Activated naive CD8-positive, alpha-beta T cell treated with anti-CD3 and anti-CD28 coated beads, Interleukin-2, amount 10 ng/mL, durations not matched to agents 7 days and 5 days (primary cell): ENCODE measurements at places on chromosomes 6 and 20. TPM values are rescaled to one million over a fixed set of nuclear protein-coding genes. Genes with fewer than 3 reads are reported as not detected.

DNA sequence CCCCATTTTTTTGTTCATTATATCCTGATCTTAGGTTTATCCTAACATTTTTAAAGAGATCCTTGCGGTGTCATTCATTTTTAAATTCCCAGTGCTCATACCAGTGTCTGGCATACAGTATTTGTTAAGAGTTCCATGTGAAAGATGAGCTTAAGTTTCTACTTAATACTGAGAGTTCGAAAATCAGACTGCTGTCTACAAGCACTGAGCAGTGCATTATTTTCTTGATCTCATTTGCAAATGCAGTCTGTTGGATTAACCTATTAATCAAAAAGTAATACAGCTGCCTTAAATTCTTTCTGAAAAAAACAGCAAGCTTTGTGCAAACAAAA lies 663 bp downstream of the COQ3 start:
- no peak for DNase-seq

- DNase-seq: no peak
These were observed 34.9 kb upstream of the ALDH8A1 start for GRCh38 chr6:134984821-134985220.

DNA sequence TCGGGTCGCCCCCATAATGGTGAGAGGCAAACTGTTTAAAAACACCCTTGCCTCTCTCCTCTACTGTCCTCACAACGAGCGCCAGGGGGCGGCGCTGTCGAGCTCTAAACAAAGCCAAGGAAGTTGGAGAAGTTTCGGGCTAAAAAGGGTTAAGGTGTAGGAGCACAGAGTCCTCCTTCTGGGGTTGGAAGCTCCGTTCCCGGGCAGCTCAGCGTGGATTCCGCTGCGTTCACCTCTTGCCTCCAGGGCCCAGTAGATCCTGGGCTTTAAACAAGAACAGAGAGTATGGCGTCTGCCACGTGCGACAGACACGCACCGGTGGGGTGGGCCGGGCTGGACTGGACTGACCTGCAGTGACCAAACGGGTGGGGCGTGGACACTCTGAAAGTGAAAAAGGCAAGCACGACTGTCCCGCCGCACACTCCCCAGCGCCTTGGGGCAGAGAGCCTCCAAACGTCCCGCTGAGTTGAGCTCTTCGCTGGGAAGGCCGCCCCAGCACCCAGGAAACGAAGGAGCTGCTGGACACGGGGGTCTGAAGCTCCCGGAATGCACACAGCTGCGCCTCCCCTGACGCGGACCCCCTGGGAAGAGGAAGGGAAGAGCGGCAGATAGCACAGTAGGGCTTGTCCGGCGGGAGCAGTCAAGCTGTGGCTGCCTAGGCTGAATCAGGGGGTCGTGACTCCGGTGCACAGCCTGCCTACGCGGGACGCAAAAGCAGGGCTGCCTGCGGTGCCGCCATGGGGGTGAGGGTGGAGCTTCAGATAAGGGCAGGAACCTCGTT lies 1.6 kb upstream of the THBD start:
- peak; percentile 63 for DNase-seq

GRCh38 chr6:3457710-3458602 lies 1.1 kb upstream of the SLC22A23 start:
- no peak for DNase-seq

DNA sequence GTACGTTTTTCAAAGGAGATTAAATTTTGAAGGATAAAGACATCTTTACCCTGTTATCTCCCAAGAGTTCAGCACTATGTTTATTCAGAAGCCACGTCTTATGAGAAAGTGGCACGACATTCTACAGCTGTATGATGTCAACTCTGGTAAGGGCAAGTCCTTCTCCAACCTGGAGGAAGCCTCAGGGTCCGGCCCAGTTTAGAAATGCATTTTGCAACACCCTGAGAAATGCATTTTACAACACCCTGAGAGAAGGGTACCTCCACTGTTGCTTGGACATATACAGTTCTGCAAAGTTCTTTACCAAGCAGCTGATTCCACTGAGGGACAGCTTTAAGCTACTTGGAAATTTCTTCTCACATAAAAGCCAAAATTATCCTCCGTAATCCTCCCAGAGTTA lies 17.5 kb downstream of the NAPB start:
- no peak for DNase-seq

- DNase-seq: no peak
These were observed 126.5 kb downstream of the AFG1L start for GRCh38 chr6:108421366-108421765.

- no peak for DNase-seq
These were observed 27.5 kb upstream of the NHSL1 start for GRCh38 chr6:138526822-138527235.

GRCh38 chr20:13220194-13220903 lies 725 bp upstream of the ISM1 start:
- peak; percentile 62 for DNase-seq

WFDC12 gene
- not detected for total RNA-seq

GRCh38 chr6:132511831-132512220 lies 1.1 kb downstream of the STX7 start:
- no peak for DNase-seq
